Hair follicular keratinocyte (primary cell): ENCODE measurements at places on chromosomes 5 and 9. TPM values are rescaled to one million over a fixed set of nuclear protein-coding genes. Genes with fewer than 3 reads are reported as not detected.

F2RL1 gene
- total RNA-seq, result 47.1 and 69.0 TPM in 2 replicates

CNTNAP3 gene
- 2.5 and 8.7 TPM in 2 replicates for total RNA-seq

SAXO1 gene
- not detected in 2 replicates for total RNA-seq

MTREX gene
- total RNA-seq, result 82.2 and 84.2 TPM in 2 replicates

PCDHA1 gene
- not detected in 2 replicates for total RNA-seq

CARTPT gene
- not detected in 2 replicates for total RNA-seq

GEMIN5 gene
- 12.7 and 19.5 TPM in 2 replicates for total RNA-seq

IL31RA gene
- 5.4 and 16.1 TPM in 2 replicates for total RNA-seq

SLC9A3 gene
- 1.2 and 2.2 TPM in 2 replicates for total RNA-seq

CDO1 gene
- not detected in 2 replicates for total RNA-seq

BTNL8 gene
- not detected in 2 replicates for total RNA-seq

PCDHB6 gene
- total RNA-seq, result not detected in 2 replicates

FAM221B gene
- total RNA-seq, result not detected in 2 replicates

LHX6 gene
- total RNA-seq, result 1.9 TPM in 1 of 2 replicates, not detected in the other

CXXC5 gene
- total RNA-seq, result 4.2 and 4.9 TPM in 2 replicates

UGT3A1 gene
- not detected in 2 replicates for total RNA-seq

INSL6 gene
- not detected in 2 replicates for total RNA-seq

IGIP gene
- 0.87 and 1.9 TPM in 2 replicates for total RNA-seq

NR5A1 gene
- not detected in 2 replicates for total RNA-seq

PCDHB4 gene
- 0.34 TPM in 1 of 2 replicates, not detected in the other for total RNA-seq

COL15A1 gene
- total RNA-seq, result not detected in 2 replicates

ZFP2 gene
- total RNA-seq, result 0.23 TPM in 1 of 2 replicates, not detected in the other

PRDM9 gene
- total RNA-seq, result not detected in 2 replicates

CFAP77 gene
- not detected in 2 replicates for total RNA-seq

PRRC1 gene
- 38.3 and 41.5 TPM in 2 replicates for total RNA-seq

ZBTB43 gene
- 4.6 and 6.9 TPM in 2 replicates for total RNA-seq

IL5 gene
- not detected in 2 replicates for total RNA-seq

SLC22A4 gene
- total RNA-seq, result 1.2 and 2.2 TPM in 2 replicates

CSF1R gene
- total RNA-seq, result under 0.01 TPM in 1 of 2 replicates, not detected in the other

FCN2 gene
- not detected in 2 replicates for total RNA-seq
